ENCODE measurements at places on chromosomes 11 and 22.
A peak's percentile ranks its signal among the peaks of the same experiment; 100 is the strongest.

GRCh38 chr11:16790486-16791190 lies 52.2 kb downstream of the C11orf58 start:
- no peak for DNase-seq

- no peak for DNase-seq
These were observed 114.9 kb downstream of the C11orf91 start for GRCh38 chr11:33585586-33586209.

- DNase-seq, result no peak
These were observed 31.1 kb upstream of the SYT9 start for GRCh38 chr11:7220636-7221035.

- DNase-seq, result no peak
These were observed 843.7 kb upstream of the CHORDC1 start for GRCh38 chr11:91066456-91067047.

DNA sequence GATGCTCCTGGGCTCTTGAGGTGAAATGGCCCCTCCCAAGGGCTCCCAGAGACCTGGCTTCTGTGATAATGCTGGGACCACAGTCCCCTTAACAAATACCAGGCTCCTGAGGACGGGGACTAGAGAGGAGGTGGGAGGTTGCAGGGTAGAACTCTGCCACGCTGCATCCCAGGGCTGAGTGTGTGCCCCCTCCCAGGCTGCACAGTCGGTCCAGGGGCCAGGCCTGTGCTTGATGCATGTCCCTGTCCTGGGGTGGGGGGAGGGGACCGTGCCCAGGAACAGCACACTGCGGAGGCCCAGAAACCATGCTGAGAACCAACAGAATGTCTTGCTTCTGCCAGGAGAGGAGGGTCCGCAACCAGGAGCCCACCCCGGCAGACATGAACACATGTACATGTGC lies 9.3 kb downstream of the CSF2RB start:
- DNase-seq, result no peak

DNA sequence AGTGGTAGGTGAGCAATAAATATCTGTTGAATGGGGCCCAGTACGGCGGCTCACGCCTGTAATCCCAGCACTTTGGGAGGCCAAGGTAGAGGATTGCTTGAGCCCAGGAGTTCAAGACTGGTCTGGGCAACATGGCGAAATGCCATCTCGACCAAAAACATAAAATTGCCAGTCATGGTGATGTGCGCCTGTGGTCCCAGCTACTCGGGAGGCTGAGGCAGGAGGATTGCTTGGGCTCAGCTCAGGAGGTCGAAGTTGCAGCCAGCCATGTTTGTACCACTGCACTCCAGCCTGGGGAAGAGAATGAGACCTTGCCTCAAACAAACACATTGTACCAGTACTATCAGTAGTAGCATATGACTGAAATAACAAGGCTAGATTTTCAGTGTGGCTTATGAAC lies 4.2 kb downstream of the SGSM3 start:
- DNase-seq, result no peak

DNA sequence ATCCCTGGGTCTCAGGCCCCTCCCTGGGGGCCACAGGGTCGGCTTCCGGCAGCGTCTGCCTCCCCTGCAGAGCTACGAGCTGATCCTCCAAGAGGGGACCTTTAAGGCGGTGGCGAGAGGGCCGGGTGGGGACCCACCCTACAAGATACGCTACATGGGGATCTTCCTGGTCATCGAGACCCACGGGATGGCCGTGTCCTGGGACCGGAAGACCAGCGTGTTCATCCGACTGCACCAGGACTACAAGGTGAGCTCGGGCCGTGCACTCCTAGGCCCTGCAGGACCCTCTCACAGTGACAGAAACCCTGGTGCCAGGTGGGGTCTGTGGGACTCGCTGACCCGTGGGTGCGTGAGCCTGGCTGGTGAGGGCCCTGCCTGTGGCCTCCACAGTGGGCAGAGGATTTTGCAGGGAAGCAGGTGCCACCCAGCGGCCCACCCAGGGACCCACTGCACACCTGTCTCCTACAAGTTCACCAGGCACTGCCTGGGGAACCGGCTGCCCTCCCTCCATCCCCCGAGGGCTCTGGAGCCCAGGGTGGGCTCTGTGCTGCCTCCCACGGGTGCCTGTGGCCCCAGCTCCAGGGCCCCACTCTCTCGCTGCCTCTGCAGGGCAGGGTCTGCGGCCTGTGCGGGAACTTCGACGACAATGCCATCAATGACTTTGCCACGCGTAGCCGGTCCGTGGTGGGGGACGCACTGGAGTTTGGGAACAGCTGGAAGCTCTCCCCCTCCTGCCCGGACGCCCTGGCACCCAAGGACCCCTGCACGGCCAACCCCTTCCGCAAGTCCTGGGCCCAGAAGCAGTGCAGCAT lies 13.7 kb downstream of the MUC5B start:
- no peak for DNase-seq

DNA sequence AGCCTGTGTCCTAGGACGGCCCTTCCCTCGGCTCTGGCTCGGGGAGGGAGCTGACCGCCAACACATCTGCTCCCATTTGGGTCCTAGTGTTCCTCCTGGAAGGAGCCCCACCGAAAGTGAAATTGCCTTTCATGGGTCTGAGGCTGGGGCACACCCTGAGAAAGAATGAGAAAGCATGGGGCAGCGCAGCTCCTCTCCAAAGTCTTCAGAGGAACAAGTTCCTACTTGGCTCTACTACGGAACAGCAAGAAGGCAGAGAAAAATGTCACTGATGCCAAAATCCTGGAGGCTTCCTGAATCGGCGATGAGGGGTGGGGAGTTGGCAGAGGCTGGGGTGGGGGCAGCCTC lies 41.5 kb upstream of the MYEOV start:
- no peak for DNase-seq

GRCh38 chr11:6468712-6469495 lies 4.8 kb downstream of the TRIM3 start:
- DNase-seq, result peak; percentile 15

DNA sequence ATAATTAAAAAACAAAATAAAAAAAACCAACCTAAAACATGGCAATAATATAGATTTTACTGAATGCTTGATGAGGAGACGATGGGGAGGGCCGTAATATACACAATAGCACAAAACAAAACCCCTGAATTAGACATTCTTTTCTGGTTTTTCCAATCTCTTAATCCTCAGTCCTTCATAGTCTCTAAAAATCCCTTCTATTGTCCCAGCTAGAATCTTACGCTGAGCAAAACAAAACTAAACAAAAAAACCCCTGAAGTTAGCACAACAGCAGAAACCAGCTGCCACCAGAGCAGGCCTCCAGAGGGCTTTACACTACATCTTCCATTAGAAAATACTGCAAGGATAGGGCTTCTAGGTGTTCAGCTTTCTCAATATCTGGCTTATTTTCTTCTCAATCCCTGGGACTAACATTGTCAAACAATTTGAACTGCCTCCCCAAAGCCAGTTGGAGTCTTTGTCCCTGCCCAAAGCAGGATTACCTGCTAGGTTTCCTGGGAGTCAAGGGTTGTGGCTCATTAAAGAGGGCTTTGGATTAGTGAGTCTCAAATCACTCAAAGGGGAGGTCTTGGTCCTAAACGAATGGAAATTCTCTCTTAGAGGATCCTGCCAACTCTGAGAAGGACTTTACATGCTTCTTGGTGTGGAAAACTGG lies 2.1 kb upstream of the RNF26 start:
- no peak for DNase-seq

DNA sequence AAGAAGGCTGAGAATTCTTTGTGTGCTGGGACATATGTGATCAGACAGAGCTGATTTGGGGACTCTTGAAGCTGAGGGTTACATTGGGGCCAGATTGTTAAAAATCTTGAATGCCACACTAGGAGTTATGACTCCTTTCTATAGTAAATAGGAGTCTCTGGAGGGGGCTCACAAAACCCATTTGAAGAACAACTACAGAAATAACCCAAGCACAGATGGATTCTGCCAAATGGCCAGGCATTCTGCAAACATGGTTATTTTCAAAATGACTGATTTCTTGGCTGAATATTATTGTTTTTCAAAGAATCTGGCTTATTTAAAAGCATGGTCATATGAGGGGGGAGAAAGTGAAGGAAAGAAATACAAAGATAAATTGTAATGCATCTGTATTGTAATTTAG lies 625.5 kb upstream of the TENM4 start:
- DNase-seq, result no peak

- DNase-seq, result no peak
These were observed 107.8 kb upstream of the MTNR1B start for GRCh38 chr11:92861634-92862033.

- DNase-seq, result no peak
These were observed 242.8 kb downstream of the LUZP2 start for GRCh38 chr11:24739637-24740036.

GRCh38 chr11:4436411-4436810 lies 12.7 kb upstream of the OR52K2 start:
- DNase-seq, result no peak

DNA sequence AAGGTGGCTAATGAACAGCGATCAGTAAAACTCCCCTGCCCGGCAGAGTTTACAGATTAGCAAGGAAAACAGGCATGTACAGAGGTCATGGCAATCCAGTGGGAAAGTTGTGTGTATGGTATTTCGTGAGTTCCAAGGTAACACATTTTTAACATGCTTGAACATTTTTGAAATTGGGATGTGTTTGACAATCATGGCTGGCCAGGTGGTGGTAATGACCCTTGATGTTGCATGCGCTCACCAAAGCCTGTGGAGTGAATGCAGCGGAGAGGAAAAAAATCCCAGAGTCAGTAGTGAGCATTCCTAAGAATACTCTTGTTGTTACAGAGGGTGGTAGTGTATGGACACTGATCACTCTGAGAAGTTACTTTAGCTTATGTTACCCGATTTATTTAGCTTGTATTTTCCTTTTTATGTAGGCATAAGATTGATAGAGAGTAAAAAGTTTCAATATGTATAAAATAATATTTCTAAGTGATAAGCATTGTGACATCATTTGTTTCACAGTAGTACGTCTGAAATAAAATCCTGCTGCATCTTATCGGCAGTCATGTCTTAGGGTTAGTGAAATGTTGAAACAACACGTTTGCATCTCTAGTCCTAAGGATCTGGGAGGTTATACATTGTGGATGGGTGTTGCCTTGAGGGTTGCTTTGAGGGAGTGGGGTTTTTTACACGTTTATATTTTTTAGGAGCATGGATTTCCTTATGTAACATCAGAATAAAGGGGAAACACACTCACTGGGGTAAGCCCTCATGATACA lies 8.7 kb downstream of the TEAD1 start:
- no peak for DNase-seq

GRCh38 chr22:19042285-19043120 lies 79.7 kb downstream of the DGCR2 start:
- no peak for DNase-seq

GRCh38 chr11:106724293-106724892 lies 293.9 kb downstream of the GUCY1A2 start:
- no peak for DNase-seq

DNA sequence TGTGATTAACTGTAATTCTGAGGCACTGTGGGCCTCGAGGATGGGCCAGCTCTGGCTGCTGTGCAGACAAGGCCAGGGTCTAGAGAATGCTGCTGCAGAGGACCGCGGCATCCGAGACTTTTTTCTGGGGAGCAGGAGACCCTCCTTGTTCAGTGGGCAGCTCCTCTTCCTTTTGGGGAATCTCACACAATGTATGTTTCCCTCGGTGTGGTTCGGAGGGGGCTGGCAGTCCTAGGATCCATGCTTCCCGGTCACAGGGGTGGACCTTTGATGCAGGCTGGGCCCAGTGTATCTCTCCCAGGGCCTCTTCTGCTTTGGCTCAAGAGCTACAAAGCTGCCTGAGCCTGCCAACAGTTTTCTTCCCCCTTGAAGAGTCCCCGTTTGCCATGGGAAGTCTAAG lies 31.5 kb downstream of the MYEOV start:
- no peak for DNase-seq

DNA sequence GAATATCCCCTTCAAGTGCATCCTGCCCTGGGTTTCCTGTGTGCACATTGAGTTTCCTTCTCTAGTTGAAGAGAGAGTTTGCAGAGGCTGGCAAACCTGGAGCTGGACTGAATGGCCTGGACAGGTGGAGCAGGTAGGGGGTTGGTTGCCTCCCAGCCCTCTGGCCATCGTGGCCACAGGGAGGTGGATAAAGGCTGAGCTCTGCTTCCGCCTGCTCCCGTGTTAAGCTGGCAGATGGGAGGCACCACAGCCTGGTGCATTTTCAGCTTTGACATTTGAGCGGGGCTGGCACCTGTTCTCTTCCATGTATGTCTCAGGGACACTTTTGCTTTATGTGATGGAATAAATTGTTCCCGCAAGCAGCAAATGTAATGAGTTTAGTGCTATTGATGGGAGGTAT lies 11.1 kb downstream of the MICAL2 start:
- DNase-seq, result peak; percentile 57

DNA sequence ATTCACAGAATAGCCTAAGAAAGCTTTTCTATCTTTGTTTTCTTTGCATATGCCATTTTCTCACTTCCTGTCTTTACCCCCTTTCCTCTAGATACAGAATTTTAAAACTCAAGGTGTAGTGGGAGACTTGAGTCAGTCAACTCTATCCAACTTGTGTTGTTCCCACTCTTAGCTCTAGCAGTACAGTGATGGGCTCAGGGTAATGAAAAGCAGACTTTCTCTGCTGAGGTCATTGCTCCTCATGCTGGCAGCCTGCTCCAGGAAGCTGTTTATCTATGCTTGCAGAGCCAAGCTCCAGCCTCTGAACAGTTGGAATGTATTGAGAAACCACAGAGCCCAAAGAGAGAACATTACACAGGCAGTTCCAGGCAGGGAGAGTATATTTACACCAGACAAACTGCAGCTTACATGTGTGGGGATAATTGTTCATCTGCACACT lies 68.1 kb downstream of the CSTPP1 start:
- DNase-seq, result peak; percentile 94

DNA sequence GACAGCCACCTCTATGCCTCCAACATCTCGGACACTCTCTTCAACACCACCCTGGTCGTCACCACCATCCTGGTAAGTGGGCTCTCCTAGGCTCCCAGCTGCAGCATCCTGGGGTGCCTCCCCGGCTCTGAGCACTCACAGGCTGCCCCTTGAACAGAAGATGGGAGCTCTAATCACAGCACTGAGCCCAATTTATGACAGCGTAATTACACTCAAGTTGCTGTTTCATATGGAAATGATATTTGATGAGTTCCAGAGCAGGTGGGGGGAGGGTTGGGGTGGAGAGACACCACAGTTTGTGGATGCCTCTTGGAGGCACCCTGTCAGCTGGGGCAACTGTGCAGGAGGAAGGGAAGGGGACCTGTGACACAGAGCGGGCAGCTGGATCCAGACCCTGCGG lies 125.3 kb upstream of the TBCEL start:
- no peak for DNase-seq

GRCh38 chr11:61482513-61482912 lies 26.0 kb upstream of the LRRC10B start:
- DNase-seq, result no peak

GRCh38 chr11:35932681-35933319 lies 11.1 kb upstream of the LDLRAD3 start:
- DNase-seq, result no peak

Measured in myocyte (in vitro differentiated cells).